SK-N-SH treated with all-trans-retinoic acid at 6 μM for 48 hours (cell line): ENCODE measurements at places on chromosomes 13 and 19.

DNA sequence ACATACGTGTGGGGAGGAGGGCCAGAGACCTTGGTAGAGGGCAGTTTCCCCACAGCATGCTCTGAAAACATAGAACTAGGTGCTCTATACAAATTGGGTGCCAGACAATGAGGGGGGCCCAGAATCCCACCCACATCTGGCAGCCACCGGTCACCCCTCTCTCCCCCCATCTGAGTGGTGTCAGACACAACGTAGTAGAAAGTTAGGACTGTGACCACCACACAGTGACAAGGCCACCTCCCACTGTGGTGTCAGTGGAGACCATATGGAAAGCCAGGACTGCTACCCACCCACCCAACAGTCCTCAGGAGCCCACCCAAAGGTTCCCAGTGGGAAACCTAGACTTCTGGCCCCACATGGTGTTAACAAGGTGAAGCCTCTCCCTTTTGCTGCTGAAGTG, 2.1 kb upstream of the ATP4B start:
- ATAC-seq: no peak

DNA sequence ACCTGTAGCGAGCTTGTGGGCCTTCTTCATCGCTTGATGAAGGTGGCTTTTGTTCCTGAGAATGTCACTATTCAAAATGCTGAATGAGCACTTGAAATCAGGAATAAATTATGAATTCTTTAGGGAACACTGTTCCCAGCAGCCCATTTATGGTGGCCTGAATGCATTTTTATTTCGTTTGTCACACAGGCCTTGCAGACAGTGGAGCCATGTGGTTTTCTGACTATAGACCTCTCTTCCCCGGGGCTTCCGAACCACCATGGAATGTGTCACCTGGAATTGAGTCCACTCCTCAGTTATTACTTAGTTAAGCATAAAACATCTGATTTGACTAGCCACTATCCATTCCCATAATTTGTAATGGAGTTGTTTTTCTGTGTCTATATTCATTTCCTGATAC, 396.9 kb downstream of the IRS2 start:
- no peak for ATAC-seq

- ATAC-seq: peak; percentile 5; the same call in 1 of the 3 replicates
Observed at GRCh38 chr19:2243274-2244124, 5.6 kb upstream of the AMH start.

GRCh38 chr19:17393002-17393401, 994 bp downstream of the CCDC194 start:
- ATAC-seq: no peak

DNA sequence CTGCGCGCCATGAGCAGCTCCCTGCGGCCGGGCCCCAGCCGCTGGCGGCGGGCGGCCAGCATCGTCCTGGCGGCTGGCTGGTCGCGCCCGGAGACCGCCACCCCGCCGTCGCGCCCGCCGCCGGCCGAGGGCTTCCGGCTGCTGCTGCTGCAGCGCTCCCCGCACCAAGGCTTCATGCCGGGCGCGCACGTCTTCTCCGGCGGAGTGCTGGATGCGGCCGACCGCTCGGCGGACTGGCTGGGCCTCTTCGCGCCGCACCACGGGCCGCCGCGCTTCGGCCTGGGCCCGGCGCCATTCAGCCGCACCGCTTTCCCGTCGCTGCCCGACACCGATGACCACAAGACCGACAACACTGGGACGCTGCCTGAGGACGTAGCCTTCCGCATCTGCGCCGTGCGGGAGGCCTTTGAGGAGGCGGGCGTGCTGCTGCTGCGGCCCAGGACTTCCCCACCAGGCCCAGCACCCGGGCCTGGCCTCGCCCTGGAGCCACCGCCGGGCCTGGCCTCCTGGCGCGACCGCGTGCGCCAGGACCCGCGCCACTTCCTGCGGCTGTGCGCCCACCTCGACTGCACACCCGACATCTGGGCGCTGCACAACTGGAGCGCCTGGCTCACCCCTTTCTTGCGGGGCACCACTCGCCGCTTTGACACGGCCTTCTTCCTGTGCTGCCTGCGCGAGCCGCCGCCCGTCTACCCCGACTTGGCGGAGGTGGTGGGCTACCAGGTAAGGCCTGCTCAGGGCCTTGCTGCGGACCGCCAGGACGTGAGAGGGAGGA, 518 bp downstream of the NUDT19 start:
- ATAC-seq: peak; percentile 79

- peak; percentile 77 for ATAC-seq
Observed at GRCh38 chr13:33487575-33488243, 202.2 kb upstream of the STARD13 start.

DNA sequence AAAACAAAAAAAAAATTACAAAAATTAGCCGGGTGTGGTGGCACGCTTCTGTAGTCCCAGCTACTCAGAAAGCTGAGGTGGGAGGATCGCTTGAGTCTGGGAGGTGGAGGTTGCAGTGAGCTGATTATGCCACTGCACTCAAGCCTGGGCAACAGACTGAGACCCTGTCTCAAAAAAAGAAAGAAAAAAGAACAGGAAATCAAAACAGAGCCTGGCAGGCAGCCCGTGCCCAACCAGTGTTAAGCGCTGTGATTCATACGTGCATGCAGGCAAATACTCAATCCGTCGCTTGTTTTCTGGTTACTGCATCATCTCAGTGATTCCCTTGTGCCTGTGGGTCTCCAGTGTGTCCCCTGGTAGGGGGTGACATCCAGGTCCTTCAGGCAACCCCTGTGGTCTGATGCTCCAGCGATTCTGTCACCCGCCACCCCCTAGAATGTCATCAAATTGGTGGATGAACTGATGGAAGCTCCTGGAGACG, 18.1 kb downstream of the DDX39A start:
- ATAC-seq: no peak

GRCh38 chr19:8986296-8986695, 23.9 kb downstream of the MUC16 start:
- ATAC-seq: no peak

GRCh38 chr19:29326849-29327840, 114.2 kb upstream of the UQCRFS1 start:
- no peak for ATAC-seq

GRCh38 chr19:13082192-13083007, 20.3 kb downstream of the LYL1 start:
- peak; percentile 32 for ATAC-seq

GRCh38 chr19:49301165-49301865, 23.7 kb downstream of the SLC6A16 start:
- ATAC-seq: peak; percentile 100

DNA sequence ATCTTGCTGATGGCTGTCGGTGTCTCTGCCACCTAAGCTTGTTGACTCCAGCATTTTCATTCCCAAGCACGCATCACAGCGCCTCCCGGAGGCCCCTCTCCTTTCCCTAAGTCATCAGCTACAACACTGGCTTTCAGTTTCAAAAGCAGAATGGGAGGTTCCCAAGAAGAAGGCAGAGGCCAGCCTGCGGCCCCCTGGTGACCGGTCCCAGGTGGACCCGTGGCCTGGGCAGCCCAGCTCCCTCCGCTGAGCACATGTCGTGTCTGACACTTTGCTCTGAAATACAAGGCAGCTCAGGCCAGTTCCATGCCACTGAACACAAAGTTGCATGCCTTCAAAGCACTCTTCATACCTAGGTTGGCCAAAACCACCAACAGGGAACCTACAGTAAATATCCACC, 8.5 kb downstream of the MLLT1 start:
- ATAC-seq: peak; percentile 3; the same call in 2 of the 3 replicates

DNA sequence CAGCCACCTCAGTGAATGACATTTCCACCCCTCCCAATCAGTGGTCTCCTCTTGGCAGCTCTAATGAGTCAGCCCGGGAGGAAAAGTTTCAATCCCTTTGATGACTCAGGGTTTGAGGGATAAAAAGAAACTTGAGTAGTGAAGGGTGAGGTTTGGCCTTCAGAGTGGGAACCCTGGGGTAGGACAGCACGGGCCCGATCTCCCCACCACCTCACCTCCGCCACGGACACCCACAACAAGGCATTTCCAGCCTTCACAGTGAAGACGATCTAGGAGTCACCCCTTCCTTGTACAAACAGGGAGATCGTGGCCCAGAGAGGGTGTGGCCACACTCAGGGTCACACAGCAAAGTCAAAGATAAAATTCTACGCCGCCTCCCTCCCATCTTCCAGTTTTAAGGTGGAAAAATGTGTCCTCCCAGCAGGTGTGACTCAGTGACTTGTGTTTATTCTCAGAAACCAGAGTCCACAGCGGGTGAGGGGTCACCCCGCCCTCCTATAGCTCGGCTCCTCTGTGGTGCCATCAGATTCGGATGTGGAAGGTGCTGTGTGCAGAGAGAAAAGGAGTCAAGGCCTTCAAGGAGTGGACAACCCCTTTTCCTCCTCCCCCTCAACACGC, 12.3 kb downstream of the CIB3 start:
- peak; percentile 71 for ATAC-seq

DNA sequence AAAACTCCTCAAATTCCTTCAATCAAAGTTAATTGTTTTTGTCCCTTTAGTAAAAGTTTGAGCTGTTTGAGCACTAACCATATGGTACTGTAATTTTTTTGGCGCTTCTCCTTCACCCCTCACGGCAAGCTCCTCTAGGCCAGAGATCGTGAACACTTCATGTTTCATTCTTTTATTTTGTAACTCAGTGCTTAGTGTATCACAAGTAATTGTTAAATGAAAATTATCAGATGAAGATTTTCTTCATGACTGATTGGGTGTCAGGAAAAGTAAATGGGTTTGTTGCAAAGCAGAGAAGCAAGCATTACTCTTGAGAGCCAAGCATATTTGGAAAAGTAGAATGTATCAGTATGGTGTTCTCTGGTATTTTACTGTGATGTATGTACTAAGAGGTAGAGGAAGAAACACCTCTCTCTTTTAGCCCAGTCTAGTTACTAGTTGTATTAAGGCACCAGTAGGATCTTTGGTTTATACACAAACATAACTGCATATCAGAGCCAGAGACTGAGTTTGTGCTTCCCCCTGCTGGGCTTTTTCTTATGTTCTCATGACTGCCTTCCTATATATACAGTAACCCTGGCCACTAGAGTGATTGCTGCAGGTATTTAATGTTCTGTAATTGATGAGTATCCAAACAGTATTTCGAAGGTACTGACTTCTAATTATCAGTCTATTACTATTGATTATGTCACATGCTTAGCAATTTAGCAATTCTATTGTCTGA, 202.3 kb upstream of the KLHL1 start:
- peak; percentile 97 for ATAC-seq

- peak; percentile 67 for ATAC-seq
Observed at GRCh38 chr19:2495130-2495641, 19.3 kb downstream of the GADD45B start.

DNA sequence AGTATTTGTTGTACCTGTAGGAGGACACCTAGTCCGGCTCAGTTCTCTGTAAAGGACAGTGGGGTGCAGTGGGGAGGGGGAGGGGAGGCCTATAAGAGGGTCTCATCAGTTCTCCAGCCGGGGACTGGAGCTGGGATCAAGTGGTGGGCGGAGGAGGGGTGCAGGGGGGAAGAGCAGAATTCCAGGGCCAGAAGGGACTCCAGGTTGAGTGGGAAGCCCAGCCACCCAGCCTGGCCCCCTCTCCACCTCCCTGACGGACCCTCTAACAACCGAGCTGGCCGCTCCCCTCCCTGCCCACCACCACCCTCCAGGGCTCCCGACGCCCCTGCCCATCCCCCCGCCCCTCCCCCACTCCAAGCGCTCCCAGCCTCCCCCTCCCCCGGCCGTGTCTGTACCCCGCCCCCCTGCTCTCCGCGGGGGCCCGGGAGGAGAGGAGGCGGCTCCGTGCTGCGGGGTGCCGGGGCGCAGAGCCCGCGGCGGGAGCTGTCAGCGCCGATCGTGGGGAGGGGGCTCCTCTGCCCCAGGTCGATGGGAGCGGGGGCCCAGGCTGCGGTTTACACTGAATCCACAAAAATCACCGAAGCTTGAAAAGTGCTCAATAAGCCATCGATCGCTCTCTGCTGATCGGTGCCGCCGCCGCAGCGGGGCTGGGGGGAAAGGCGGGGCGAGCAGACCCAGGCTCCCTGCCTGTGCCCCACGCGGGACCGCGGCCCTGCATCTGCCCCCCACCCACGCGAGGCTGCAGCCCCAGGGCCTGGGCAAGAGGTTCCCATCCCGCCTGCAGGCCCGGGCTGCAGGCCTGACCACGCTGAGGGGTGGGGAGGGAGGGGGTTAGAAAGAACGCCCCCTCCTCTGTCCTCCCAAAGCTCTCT, 34.6 kb upstream of the ONECUT3 start:
- ATAC-seq: no peak

DNA sequence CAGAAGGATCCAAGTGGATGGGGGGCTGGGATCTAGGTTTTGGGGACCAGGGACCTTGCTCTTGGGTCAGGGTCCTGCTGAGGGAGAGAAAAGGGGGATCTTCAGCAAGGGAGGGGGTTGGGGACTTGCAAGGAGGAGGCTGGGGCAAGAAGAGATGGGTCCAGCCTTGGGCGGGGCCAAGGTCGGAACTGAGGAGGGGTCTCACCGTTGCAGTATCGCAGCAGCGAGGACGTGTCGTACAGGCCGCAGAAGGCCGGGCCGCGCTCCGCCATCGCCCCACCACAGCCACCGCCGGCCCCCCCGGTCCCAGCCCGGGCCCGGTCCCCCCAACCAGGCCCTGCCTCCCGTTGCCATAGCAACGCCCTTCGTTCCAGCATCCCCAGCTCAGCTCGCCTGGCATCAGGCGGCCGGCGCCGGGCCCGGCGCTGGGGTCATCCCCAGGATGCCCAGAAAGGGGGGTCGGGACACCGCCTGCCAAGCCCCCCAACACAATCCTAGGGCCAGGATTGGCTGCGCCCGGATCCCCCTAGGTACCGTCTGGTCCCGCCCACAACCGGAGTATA, 6.0 kb upstream of the EML2 start:
- peak; percentile 8 for ATAC-seq

DNA sequence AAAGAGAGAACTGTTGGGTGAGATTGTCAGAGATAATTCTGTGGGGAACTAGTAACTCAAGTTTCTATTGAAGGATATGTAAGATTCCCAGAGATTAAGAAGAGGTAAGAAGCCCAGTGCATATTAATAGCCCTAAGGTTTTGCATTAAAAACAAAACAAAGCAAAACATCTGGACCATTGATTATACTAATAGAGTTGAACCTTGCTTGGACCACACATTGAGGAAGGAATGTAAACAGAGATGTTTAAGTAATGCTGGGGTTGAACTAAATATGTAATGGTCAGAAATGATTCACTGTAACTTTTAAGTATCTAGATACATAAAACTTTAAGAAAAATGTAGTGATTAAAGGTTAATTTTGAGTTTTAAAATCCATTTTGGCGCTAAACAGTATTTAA, 1770.0 kb downstream of the PCDH9 start:
- no peak for ATAC-seq

GRCh38 chr13:43375797-43376465, 352.5 kb downstream of the DNAJC15 start:
- peak; percentile 54 for ATAC-seq

DNA sequence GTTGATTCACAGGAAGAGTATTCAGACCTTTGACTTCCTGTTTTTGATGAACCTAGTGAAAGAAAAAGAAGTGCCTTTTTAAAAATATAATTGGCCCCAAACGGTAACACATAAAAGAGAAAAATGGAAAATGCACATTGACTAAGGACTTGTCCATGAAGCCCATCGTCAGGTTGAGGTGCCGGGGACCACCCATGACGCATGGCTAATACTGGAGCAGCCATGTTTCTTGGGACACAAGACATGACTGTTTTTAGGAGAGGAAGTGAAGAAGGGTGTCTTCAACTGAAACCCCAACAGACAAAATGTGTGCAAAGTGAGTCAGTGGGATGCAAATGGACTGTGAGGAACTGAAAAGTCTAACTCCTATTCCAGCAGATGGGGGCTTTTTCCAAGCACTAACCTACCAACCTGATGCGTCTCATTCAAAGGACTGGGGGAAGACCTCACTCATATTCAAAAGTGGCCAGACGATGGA, 459.4 kb downstream of the FOXO1 start:
- no peak for ATAC-seq
